NB4 (cell line): ENCODE measurements at places on chromosomes 13 and 19.

DNA sequence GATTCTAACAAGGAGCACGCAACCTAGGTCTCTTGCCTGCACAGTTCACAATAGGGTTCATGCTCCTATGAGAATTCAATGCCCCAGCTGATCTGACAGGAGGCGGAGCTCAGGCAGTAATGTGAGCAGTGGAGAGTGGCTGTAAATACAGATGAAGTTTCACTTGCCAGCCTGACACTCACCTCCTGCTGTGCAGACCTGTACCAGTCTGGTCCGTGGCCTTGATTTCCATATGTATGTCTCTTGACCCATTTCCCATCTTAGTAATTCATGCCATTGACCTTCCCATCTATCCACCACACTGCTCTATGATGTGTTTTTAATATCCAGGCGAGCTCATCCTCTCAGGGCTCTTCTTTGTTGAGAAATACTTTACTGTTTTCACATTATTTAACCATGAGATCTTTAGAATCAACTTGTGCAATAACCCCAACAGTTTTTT, 95.2 kb downstream of the LRCH1 start:
- DNase-seq = peak; percentile 45

DNA sequence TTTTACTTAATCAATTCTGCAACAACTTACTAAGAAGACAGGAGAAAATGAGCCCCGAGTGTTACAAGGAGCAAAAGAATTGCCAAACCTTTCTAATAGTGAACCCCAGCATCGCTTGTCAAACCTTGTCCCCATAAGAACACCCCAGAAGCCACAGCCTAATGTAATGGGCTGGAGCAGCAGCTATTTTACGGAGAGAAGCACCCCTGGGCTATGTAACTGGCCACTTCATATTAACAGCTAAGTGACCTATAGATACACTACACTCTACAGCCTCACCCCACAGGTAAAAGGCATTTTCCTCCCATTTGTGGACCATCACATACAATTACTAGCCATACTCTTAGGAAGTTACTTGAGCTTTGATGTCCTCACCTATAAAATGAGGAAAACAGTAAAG, 27.3 kb upstream of the CPB2 start:
- no peak for DNase-seq

DNA sequence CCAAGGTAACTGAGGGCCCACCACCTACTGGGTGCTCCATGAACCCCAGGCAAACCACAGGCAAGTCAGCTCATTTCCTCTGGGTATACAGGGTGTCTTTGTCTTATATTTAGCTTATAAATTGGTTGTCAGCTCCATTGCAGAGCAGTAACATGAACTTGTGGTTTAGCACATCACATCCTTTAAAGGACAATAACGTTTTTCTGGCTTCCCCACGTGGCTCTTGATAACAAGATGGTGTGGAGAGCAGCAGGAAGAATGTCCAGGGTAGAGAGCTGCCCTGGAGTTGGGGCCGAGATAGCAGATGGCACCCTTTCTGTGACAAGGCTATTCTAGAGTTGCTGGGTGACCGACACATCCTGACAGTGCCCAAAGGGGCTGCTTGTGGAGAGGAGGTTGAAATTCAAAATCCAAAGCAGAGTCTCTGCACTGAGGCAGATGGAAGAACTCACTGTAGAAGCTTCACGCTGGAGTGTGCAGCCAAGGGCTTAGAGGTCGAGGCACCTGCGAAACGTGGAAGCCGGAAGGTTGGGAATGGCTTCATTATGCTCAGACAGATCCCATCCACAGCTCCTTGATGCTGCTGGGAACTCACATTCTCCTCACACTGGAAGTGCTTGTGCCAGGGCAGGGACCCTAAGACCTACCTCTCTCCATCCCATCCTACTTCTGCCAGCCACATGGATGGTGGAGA, 133.0 kb upstream of the FRY start:
- DNase-seq = peak; percentile 80

DNA sequence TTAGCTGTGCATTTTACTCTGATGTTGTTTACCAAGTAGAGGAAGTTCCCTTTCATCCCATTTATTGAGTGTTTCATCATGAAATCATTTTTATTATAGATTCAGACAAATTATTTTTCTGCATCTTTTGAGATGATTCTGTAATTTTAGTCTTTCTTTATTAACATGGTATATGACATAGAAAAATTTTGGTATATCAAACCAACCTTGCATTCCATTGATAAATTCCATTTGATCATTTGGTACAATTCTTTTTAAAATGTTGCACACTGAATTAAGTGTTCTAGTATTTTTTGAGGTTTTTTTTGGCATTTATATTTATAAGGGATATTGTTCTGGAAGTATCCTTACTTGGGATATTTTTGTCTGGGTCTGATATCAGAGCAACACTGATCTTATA, 308.4 kb downstream of the DLEU7 start:
- no peak for DNase-seq

DNA sequence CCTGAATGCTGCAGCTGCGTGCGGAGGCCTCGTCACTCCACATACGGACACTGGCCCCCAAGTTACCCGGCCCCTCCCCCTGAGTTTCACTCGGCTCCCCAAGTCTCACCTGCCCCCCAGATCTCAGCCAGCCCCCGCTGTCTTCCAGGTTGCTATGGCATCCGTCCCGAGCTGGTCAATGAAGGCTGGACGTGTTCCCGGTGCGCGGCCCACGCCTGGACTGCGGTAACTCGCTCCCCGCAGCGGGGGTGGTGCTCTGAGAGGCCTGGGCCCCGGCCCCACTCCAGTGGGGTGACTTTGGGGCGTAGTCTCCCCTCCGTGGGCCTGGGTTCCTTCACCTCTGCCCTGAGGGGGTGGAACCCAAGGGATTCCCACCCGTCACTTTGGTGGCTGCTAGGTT, 168.2 kb downstream of the KDM4B start:
- no peak for DNase-seq

DNA sequence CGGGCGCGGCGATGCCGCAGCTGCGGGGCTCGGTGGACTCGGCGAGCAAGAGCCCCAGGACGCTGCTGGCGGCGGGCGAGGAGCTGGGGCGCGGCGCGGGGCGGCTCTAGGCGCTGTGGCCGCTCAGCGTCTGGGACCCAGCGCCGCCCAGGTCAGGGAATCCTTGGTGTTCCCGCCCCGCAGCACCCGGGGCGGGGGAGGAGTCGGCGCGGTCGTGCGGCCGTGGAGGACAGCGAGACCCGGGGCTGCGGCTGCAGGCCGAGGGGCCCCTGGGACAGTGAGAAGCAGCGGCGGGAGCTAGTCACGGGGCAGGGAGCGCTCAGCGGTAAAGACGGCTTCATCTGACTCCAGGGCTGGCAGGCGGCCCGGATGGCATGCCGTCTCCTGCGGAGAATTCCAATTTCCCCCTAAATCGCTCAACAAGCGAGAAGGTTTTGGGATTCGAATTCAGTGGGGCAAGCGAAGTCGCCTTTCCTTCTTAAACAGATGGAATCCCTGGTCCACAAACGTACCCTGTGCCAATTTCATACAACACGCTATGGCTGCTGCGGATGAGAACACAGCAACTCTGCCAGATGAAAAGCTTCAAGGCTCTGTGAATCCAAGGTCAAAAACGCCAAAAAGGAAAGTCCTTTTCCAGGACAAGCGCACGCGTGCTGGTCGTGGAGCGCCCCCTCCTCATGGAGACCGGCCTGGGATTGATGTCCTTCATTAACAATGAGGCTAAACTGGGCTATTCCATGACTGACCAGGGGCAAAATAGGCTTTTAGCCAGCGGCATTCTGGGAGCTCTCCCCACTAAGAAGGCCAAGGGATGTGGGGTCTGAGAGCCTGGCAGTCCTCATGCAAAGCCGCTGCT, 4.2 kb upstream of the ZSCAN4 start:
- DNase-seq = peak; percentile 49

- DNase-seq = peak; percentile 80
Measured at GRCh38 chr19:12782424-12783290, 7.3 kb upstream of the HOOK2 start.

GRCh38 chr13:32362574-32362973, 47.3 kb downstream of the BRCA2 start:
- DNase-seq = peak; percentile 90

- no peak for DNase-seq
Measured at GRCh38 chr19:50729894-50730293, 6.7 kb downstream of the CLEC11A start.

DNA sequence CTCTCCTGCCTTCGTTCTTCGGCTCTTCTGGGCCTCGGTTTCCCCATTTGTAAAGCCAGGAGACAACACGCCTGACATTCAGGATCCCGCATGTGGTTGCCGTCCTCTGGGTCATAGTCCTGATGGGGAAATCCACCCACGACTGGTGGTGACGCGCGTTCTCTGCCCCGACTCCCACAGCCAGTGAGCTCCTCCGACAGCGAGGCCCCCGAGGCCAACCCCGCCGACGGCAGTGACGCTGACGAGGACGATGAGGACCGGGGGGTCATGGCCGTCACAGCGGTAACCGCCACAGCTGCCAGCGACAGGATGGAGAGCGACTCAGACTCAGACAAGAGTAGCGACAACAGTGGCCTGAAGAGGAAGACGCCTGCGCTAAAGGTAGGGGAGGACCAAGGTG, 16.4 kb downstream of the HDGFL2 start:
- no peak for DNase-seq

- no peak for DNase-seq
Measured at GRCh38 chr13:29756506-29756905, 93.9 kb downstream of the UBL3 start.

GRCh38 chr13:51595416-51595815, 11.2 kb downstream of the WDFY2 start:
- DNase-seq = peak; percentile 33

DNA sequence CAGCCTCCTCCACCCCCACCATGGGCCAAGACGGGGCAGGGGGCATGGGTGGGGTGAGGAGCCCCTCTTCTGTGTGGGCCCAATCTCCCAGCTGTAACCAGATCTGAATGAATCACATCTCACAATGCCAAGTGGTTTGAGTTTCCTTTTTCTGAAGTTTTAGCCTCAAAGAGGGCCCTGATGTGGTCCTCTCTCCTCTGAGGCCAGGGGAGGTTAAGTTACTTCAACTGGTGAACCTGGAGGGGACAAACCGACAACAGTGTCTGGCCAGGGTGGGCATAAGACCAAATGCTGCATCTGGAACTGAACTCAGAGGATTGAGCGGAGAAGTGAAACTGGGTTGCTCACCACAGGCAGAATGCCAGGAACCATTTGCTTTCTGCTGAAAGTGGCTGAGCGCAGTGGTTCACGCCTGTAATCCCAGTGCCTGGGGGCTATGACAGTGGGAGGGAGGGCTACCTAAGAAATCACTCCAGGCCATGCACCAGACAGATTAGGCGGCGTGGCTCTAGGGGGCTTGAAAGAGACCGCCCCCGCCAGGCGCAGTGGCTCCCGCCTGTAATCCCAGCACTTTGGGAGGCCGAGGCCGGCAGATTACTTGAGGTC, 15.4 kb upstream of the IRGC start:
- peak; percentile 49 for DNase-seq

GRCh38 chr13:98100481-98100880, 42.4 kb upstream of the FARP1 start:
- DNase-seq = no peak

- no peak for DNase-seq
Measured at GRCh38 chr13:46621792-46622629, 69.0 kb downstream of the LRCH1 start.

- no peak for DNase-seq
Measured at GRCh38 chr19:801861-802497, 4.7 kb downstream of the PTBP1 start.

DNA sequence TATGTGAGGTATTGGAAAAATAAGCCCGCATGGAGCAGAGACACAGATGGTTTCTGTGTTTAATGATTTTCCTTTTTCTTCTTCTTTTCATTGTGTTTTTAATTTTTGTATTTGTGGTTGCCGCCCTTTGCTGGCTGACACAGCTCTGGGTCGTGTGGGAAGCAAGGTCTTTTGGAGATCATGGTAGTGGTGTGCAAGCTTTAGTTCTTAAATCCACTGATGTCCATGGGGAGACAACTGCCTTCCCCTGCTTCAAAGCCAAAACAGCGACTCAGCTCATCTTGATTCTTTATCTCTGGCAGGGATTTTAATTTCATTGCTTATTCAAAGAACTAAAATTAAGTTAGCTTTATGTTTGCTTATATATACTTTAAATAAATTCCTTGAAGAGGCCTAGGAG, 711.3 kb upstream of the SGCG start:
- no peak for DNase-seq

- peak; percentile 57 for DNase-seq
Measured at GRCh38 chr19:3359919-3360420, 6.4 kb upstream of the NFIC start.

DNA sequence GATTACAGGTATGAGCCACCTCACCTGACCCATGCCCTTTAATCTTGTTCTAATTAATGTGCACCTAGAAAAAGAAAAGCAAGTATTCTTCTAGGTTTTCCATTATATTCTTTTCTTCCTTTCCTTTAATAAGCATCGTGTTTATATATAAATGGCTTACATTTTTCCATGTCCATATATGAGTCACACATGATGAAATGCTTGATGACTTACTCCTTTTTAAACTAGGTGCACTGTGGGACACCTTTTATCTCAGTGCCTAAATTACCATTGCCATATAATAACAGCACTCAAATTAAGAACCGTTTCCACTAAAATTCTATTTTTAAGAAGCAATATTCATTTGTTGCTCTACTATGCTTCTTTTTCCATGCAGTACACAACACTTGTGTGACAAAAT, 363.3 kb downstream of the LIG4 start:
- DNase-seq = no peak

DNA sequence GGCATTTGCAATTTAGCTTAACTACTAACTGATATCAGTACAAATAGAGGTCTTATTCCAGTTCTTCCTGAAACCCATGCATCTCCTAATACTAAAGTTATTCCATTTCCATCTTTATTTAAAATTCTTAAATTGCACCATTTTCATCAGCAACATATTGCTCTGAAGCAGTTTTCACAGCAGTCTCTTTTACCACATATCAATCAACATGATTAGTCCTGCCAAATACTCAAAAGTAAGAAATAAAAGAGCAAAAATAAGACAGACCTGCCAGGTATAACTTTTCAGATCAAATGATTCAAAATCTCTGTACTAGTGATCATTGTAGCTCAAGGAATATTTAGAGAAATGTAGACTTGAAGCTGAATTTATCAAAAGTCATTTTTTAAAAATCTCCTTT, 141.7 kb downstream of the SLITRK1 start:
- no peak for DNase-seq

DNA sequence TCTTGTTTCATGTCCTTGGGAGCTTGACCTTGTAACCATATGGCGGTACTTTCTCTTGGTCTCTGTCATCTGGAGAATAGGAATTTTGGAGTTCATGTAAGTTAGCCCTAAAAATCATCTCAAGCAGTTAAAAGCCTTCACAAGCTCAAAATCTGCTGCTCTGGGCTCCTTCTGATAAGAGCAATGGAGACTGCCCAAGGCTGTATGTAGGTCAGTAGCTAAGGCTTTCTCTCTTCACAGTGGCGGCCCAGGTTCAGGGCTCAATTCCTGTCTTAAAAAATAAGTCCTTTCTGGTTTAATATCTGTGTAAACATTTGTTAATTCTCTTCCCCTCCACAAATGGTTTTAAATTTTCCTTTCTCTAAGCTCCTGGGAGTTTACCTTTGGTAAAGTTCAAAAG, 45.3 kb upstream of the ANKRD10 start:
- no peak for DNase-seq

DNA sequence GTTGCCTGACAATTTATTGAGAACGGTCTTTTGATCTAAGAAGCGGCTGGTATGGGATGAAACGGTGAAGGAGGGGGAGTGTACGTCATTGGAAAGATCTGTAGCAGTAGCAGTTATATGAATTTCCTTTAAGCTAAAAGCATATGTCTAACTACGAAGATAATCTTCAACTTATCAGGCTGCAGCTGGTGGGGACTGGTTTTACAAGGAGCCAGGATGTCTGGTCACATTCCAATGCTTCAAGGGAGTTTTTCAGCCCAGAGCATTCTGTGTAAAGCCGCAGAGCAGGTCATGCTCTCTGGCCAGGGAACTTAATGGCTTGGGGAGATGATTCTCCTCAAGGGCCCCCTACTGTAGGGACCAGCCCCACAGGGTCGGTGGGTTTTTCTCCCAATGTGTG, 29.2 kb downstream of the CLEC4M start:
- no peak for DNase-seq
